ENCODE measurements at places on chromosomes 16 and 17.

- DNase-seq: peak; percentile 85
Observed at GRCh38 chr17:75877752-75878173, 618 bp downstream of the TRIM47 start.

- DNase-seq: no peak
Observed at GRCh38 chr17:17420561-17421269, 56.1 kb upstream of the MED9 start.

DNA sequence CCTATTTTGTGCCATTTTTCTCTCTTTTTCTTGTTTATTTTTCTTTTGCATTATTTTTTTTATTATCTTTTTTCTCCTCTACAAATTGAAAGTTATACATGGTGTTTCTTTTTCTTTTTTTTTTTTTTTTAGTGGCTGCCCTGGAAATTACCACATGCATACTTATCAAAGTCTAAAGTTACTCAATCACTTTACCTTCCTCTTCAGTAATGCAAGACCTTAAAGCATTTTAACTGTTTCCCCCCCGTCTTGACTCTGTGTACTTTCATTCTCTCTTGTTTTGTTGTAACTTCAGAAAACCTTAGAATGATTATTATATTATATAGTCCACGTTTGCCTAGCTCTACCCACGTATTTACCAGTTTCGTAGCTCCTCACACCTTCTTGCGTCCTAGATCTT lies 33.3 kb upstream of the SMPD3 start:
- no peak for DNase-seq

DNA sequence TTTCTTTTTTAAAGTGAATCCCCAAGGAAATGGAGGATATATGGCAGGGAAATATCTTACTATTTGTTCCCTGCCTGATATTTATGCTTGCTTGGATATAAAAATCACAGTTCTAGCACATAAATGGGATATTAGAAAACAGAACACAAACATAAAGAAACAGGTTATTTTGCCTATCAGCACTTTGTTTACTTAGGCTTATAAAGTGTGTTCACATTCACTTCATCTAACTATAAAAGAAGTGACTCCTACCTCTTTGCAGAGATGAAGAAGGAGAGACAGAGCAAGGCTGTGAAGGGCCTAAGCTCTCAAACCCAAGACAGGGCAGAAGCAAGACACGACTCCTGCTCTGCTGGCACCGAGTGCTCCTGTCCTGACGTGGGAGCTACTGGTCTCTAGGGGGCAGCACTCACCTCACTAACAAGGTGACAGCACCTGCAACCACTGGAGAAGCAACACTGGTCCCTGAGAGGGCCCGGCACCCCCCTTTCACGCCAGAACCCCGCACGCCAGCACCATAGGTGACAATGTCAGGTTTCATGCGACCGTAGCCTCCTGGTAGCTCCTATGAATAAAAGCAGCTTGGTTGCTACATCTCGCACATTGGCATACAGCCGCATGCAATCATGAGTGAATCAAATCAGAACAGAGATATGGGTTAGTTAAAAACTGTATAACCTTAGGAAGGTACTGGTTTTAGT lies 32.0 kb downstream of the MBTPS1 start:
- peak; percentile 84 for DNase-seq

DNA sequence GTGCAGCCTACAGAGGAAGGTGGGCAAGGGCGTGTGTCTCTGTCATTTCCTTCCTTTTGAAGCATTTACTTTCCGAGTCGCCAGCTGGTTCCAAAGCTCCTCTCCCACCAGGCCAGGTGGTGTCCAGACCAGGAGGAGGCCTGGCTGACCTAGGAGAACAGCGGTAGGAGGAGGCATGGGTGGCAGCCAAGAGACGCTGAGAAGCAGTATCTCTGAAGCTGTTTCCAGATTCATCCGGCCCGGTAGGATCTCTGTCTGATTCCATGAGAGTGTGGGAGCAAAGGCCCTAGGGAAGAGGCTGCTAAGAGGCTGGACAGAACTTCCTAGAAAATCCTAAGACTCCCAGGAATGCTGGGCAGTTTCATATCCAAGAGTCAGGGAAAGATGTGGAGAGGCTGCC lies 20.3 kb downstream of the MEOX1 start:
- DNase-seq: no peak

DNA sequence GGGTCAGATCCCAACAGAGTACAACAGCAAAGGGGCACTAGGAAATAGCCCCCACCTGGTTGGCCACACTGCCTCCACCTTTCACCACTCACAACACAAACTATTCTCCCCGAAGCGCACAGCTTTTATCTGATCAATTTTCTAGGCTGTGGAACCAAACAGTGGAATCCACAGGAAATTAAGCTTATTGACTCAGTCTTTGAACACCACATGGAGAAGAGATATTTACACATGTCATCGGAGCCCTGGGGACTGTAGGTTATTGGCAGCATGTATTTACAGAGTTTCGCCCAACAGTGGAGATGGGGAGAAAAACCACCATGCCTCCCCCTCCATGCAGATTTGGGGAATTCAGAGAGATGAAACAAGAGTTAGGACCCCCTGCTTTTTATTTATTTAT lies 154.8 kb downstream of the XYLT1 start:
- no peak for DNase-seq

DNA sequence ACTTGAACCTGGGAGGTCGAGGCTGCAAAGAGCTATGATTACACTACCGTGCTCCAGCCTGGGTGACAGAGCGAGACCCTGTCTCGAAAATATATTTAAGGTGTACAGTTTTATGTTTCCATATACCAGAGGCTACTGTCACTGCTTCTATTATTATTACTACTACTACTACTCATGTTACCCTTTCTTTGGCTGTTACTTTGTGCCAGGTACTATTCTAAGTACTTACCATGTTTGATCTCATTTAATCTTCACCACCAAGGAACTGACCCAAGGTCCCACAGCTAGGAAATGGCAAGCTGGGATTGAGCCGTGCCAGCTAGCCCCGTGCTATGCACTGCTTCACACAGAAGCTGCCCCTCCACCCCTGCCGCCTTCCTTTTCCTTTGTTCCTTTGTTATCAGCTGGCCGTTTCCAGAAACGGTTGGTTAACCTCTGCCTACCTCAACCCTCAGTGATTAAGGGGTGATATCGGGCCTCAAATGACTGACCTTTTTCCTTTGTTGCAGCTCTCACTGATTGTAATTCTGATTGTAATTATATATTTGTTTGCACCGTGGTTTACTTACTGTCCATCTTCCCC lies 78.4 kb downstream of the ABCC1 start:
- DNase-seq: no peak

DNA sequence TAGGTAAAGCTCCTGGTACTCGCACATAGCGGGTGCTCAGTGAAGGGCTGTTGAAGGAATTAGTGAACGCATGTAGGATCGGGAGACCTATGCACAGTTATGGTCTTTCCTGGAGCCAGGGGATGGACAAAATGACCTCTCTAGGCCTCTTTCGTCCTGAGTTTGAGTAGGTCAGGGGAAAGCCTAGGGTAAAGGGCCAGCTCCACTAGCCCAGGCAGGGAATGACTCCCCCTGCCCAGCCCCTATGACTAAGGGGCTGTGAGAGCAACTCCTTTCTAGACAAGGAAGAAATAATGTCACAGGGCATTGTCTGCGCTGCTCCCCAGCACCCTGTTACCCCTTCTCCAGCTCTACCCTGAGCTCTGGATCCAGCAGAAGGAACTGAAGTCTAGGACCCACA lies 24.6 kb upstream of the FMNL1 start:
- no peak for DNase-seq

DNA sequence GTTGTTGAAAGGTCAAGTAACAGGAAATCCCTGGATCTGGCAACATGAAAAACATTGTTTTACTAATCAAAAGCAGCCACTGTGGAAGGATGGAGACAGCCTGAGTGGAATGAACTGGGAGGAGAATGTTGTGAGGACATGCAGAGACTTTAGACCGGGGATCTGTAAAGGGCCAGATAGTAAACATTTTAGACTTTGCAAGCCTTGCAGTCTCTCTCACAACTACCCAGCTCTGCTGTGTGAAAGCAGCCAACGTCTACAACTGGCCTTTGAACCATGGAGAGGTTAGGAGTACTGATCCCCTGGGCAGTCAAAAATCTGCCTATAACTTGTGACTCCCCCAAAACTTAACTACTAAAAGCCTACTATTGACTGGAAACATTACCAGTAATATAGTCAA lies 41.5 kb upstream of the TOM1L1 start:
- no peak for DNase-seq

DNA sequence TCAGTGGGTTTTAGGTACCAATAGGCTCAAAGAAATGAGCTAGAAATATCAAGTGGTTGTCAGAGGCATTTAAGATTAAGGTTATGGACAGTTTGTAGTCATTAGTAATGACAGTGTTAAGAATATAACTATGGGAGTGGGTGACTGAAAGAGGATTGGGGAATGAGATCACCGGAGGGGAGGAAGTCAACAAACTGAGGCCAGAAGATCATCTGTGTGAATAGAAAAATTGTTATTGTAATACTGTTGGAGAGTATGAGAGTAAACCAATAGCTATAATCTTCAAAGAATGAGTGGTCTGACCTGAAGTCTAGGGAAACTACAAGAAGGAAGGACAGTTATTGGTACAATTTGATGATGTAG lies 197.1 kb downstream of the TANC2 start:
- DNase-seq: no peak

- no peak for DNase-seq
Observed at GRCh38 chr17:55284001-55284884, 19.5 kb downstream of the HLF start.

DNA sequence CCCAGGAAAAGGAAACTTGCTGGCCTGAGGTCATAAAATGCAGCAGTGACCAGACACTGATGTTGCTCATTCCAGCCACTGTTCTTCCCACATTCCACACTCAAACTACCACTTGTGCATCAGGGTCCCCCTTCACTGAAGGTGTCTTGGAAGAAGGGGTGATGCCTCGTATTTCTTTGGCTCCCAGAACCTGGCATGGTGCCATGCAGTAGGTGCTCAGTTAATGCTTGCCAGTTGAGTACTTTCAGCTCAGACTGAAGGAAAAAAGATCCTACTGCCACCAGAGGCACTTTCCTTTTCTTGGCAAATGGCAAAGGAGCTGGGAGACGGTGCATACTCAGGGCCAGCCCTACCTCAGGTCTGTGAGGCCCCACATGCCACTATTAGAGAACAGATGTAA lies 73.5 kb downstream of the TEX14 start:
- DNase-seq: no peak

GRCh38 chr17:74270333-74270732 lies 3.7 kb upstream of the DNAI2 start:
- DNase-seq: no peak

DNA sequence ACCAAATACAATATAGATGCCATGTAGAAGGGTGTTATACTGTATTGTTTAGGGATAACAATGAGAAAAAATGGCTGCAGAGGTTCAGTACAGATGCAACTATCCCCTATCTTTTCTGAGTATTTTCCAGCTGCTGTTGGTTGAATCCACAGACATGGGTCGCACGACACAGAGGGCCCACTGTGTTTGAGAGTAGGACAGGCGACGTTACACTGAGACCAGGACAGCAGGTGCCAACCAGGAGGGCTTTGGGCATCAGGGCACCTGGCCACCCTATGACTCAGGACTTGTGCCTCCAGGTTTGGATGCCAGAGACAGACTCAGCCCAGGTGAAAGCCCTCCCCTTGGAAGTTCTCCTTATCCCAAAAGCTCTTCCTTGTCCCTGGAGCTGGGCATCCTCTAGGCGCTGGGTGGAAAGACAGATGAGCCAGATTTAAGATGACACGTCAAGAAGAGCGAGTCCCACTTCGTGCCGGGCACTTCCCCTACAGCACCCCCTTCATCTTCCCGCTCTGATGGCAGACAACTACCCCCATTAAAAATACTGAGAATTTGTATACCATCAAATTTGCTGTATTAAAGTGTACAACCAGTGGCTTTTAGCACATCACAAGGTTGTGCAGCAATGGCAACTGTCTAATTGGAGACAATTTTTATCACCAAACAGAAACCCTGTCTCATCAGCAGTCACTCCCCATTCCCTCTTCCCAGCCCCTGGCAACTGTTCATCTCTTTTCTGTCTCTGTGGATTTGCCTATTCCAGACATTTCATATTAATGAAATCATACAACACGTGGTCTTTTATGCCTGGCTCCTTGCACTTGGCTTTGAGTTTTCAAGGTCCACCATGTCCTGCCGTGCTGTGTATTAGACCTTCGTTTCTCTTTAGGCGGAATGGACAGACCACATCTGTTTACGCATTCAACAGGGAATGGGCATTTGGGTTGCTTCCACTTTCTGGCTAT lies 30.6 kb downstream of the TNFRSF13B start:
- DNase-seq: no peak

DNA sequence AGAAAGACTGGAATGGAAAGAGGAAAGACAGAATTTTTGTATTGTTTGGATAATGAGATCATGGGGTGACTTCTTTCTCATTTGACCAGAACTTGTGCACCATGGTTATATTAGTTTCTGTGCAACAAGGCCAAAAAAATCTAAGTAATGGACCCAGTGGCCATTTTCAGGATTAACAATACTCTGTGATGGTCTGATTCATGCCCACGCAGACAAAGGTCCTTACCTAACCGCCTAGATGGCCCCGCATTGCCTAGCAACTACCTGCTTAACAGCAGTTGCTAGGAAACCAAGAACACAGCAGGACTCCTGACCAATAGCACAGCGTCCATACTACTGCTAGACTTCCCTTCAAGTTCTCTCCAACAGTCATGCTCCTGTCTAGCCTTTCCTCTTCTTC lies 22.4 kb downstream of the MIS12 start:
- peak; percentile 86 for DNase-seq

GRCh38 chr16:10485698-10486382 lies 94.6 kb downstream of the EMP2 start:
- no peak for DNase-seq

GRCh38 chr16:48535831-48536613 lies 74.0 kb downstream of the N4BP1 start:
- DNase-seq: no peak

DNA sequence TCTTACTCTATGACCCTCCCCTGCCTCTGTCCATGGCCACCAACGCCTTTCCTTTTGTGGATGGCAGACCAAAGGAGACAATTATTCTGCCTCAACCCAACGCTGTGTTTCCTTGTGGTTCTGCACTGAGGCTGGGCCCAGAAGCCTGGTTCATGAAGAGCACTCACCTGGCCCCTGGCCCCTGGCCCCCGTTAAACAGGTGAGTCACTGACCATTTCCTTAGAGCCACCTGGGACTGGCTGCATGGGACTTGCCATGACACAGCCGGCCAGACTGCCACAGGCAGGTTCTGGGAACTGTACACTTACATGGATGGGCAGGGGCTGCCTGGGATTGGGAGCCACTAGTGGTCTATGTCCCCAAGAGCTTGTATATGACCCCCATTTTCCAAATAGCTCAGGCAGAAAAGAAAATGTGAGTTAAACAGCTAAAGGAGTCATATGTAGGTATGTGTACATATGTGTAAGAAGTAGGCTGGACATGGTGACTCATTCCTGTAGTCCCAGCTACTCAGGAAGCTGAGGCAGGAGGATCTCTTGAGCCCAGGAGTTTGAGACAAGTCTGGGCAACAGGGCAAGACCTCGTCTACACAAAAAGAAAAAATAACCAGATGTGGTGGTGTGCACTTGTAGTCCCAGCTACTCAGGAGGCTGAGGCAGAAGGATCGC lies 181.9 kb upstream of the CACNG5 start:
- no peak for DNase-seq
